ENCODE measurements at places on chromosomes 5 and 9. TPM values are rescaled to one million over a fixed set of nuclear protein-coding genes. Genes with fewer than 3 reads are reported as not detected.
A peak's percentile ranks its signal among the peaks of the same experiment; 100 is the strongest.

DNA sequence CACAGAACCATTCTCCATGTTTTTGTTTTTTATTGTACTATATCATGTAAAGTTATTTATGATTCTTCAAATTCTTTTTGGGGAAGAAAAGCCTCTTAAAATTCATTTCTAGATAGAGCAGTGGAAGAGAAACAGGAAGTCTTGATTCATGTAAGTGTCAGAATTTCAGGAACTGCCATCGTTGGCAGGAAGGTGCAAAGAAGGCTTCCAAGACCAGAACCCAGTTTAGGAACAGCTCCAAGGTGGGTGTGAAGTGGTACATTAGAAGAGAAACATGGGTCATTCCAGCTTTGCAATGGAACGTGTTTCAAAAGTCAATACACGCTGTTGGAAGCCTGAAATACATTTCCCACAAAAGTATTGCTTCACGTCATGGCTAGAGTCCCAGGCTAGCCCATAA, 14.8 kb downstream of the SAXO1 start:
- DNase-seq, result peak; percentile 29

PCDHGB4 gene
- total RNA-seq, result 6.3 TPM

ZNF608 gene
- 12.8 TPM for total RNA-seq

DNA sequence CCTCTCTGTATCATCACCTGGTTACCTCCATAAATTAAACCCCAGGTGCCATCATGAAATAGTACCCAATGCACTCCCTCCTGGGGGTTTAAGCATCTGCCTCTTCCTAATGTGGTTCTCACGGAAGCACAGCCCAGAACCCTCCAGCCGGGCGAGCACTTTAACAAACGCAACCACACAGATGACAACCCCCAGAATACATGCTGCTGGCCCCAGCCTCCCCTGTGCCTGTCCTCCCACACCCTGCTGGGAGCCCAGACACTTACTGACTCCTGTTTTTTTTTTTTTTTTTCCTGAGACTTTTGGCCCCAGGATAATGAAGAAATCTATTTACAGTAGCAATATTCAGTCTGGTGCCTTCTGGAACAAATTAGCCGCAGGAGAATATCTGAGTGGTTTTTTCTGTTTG, 50.0 kb upstream of the COL5A1 start:
- DNase-seq, result no peak

DNA sequence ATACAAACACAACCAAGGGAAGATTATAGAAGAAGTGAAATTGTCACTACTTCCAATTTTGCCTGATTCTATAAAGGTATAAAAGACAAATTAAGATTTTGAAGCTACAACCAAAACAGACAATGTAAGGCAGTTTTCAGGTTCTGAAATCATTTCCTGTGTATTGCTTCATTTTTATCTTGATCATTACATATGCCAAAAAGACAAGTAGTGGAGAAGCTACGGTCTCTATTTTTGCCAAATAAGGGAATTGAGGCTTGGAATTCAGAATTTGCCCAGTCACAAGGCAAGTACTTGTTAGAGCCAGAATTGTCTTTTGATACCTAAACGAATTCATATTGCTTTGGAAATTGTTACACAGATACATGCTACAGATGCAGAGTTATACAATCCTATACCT, 20.6 kb downstream of the EDIL3 start:
- no peak for DNase-seq

FOXD4L6 gene
- 0.30 TPM for total RNA-seq

DNA sequence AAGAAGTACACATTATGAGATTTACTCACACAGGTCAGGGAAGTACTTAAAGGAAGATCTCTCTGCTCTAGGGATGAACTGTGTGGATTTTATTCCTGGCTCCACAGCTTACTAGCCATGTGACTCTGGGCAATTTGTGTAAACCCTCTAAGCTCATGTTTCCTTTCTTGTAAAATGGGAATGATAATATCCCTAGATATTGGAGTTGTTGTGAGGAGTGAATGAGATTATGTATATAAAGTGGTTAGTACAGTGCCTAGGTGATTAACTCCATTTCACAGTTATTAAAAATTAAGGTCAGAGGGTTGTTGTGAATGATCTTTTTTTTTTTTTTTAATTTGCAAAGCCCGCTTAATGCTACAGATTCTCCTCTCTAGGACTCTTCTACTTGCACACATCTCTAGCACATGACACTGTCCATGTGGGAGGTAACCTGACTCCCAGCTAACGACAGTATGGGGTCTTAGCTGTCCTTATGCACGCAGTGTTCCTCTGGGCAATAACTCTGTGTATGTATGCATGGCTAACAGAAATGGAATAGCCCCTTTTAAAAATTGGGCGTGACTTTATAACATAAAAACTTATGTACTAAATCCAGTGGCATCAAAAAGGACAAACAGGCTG, 23.9 kb upstream of the MYOT start:
- no peak for DNase-seq

GRCh38 chr9:19441730-19442129, 32.9 kb downstream of the ACER2 start:
- no peak for DNase-seq

GRCh38 chr9:136858844-136859757, 7.0 kb downstream of the MAMDC4 start:
- no peak for DNase-seq

SPTLC1 gene
- total RNA-seq, result 46.1 TPM

- no peak for DNase-seq
Measured at GRCh38 chr5:19538607-19539006, 449.4 kb downstream of the CDH18 start.

GRCh38 chr5:137054335-137054734, 444.8 kb downstream of the SPOCK1 start:
- no peak for DNase-seq

GRCh38 chr5:101278011-101278687, 375.1 kb upstream of the ST8SIA4 start:
- DNase-seq, result no peak

DNA sequence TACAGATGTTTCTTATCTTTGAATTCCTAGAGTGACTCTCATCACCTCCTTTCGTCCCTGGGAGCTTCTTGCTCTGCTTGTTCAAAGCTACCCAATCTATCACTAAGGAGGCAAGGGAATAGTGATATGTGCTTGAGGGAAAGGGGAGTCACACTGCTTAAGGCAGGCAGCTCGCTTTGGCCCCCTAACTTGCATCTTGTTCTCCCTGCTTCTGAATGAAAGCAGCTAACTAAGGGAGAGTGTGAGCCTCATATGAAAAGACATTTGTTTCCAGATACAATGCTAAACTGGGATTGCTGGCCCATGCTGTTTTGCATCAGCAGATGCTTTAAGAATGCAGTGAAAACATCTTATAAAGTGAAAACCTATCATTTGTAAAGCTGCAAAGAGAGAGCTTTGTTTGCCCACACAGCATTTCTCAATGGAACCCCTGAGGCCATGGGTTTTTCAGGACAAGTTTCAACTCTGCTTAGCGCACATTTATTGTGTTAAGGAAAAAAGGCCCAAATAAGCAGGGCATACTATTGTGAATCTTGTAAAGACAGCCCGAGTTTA, 367.9 kb upstream of the ADAMTSL1 start:
- no peak for DNase-seq

BSPRY gene
- not detected for total RNA-seq

DNA sequence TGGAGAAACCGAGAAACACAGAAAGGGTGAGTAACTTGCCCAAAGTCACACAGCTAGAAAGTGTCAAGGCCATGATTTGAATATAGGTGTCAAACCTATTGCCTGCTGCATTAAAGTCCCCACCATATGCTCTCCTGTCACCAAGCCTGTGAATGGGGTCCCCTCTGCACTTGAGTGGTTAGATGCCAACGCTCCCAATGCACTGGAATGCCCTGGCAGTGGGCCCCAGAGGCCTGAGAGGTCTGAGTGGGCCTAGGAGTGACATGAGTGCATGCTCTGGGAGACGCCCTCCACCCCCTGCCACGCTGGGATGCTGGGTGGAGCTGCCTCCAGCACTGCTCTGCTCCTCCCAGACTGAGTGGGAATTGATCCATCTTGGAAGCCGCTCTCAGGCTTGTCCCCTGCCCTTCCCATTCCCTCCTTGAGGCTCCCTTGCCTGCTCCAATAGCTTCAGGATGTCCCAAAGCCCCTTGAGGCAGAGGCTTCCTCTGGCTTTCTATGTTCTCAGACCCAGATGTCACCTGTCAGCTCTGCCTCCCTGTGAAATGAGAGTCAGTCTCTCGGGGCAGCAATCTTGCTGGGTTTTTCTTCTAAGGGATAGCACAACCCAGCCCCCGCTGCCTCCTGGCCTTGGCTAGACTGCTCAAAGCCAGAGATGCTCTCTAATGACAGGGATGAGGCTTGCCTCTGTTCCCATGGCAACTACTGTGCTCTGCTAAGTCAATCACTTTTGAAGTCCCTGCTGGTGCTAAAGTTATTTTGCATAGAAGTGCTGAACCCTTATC, 6.6 kb upstream of the ARSI start:
- peak; percentile 66 for DNase-seq

Measured in Karpas-422 (cell line).